ENCODE measurements at places on chromosomes 16 and 17.

DNA sequence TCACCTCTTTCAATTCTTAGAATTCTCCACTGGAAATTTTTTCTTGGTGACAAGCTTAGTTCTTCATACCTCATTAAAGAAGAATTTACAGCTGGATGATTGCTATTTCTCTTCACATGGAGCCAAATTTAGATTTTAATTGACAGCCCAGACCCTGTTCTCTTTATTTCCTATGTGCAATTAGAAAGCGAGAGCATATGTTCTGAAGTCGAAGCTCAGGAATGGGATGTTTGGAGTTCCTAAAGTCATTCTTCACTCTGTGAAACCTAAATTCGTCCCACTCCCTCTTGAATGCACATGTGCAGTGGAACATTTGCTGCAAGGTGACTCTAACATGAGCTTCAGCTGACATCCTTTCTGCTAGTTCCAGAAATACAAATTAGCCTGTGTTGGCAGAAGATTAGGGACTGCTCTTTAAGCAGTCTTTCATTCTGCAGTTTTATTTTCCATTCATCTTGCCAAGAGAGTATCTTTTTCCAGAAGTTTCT, 129.3 kb upstream of the KCNJ16 start:
- DNase-seq = peak; percentile 25

DNA sequence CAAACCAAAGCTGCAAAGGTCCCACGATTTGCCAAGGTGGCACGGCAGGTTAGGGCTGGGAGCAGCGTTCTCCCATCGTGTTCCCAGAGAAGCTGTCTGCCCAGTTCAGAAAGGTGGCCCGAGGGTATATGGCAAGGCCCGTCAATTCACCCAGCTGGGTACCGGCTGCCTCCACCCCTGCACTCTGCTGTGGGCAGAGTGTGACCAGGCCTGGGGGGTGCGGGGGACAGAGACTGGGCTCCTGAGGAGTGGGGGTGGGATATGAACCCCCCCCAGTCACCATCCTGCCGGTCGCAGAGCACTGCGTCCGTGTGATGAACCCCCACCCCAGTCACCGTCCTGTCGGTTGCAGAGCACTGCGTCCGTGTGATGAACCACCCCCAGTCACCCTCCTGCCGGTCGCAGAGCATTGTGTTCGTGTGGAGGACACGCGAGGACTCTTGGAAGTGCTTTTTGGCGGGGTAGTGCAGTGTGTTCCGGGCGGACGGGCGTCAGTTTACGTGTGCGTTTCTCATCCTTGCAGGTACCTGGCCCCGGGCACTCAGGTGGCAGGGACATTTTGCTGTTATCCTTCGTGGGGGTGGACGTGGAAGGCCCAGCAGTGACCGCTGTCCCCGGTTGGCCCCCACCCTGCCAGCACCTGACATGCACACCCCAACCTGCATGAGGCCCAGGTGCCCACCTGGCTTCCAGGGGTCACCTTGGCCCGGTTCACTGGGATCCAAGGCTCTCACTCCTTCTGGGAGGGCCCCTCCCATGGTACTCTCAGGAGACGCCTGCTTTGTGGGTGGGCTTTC, 2.7 kb upstream of the FASN start:
- no peak for DNase-seq

DNA sequence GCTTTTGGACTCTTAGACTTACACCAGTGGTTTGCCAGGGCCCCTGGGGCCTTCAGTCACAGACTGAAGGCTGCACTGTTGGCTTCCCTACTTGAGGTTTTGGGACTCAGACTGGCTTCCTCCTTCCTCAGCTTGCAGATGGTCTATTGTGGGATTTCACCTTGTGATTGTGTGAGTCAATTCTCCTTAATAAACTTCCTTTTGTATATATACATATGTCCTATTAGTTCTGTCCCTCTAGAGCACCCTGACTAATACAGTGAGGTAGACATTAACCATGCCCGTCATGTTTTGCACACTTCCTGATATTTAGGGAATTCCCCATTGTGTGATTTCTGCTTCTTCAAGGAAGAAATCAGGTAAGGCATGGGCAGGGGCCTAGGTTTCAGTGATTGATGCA, 147.8 kb upstream of the CA10 start:
- DNase-seq = no peak

- no peak for DNase-seq
Measured at GRCh38 chr17:2181897-2182448, 121.6 kb downstream of the SMG6 start.

DNA sequence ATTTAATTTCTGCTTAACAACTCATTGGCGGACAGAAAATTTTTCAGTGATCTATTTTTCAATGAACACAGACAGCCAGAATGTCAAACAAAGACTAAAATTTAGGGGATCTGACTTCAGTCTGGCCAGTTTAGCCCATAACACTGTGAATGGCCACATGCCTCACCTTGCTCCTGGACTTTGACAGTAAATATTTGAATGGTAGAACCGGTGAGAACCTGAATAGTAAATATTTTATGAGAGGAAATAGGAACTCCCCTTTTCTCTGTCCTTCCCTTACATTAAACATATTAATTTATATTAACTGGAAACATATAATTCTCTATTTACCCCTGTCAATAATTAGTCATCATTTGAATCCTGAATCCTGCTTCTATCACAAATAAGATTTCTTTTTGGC, 942.1 kb downstream of the KCNJ2 start:
- DNase-seq = no peak

DNA sequence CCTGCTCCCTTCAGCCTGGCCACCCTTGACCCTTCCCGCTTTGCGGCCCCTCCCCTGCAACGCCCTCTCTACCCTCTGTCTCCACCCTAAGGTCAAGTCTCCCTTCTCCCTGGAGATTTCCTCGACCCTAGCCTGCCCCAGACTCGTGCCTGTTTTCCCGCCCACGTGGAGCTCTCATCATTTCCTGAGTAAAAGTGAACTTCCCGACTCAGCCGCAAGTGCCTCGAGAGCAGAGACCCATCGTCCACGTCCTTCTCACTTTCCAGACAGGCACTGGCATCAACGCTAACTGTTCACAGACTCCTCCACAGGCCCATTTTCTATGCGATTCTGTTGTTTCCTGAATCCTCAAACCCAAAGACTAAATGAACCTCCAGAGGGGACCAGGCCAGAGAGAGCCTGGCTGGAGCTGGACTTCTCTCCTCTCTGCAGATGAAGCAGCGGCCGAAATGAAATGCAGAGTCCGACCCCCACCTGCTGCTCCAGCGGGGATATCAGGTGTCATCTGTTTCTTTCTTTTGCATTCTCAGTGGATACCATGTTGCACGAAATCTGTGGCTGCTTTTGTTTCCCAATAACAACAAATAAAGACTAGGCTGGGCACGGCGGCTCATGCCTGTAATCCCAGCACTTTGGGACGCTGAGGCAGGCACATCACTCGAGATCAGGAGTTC, 52.5 kb downstream of the RTN4RL1 start:
- DNase-seq = no peak

- DNase-seq = peak; percentile 31
Measured at GRCh38 chr16:67632415-67633172, 12.3 kb upstream of the CARMIL2 start.

DNA sequence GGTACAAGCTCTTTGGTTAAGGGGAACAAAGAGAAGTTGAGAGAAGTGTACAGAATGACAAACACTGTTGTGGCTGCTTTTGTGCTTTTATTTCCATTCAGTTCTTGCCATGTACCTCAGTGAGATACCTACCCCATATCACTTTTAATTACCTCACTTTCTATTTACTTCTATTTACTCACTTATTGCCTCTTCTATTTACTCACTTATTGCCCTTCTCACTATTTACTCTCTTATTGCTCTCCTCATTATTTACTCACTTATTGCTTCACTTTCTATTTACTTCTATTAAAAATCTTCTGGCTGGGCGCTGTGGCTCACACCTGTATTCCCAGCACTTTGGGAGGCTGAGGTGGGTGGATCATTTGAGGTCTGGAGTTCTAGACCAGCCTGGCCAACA, 41.9 kb downstream of the MBTD1 start:
- DNase-seq = no peak

- DNase-seq = peak; percentile 32
Measured at GRCh38 chr16:77767211-77767610, 21.2 kb upstream of the VAT1L start.

DNA sequence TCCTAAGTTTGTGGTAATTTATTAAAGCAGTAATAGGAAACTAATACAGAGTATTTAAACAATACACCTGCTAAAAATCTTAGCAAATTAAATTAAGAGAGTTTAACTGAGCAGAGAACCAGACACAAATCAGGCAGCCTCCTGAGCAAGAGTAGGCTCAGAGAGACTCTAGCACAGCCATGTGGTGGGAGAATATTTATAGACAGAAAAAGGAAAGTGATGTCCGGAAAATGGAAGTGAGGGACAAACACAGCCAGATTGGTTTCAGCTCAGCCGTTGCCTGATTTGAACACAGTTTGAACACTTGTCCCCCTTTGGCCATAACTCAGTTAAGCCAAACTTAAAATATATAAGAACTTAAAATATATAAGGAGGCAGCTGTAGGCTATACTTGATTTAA, 192.6 kb upstream of the PSMD7 start:
- DNase-seq = no peak

- no peak for DNase-seq
Measured at GRCh38 chr16:66020046-66020445, 346.4 kb upstream of the CDH5 start.

DNA sequence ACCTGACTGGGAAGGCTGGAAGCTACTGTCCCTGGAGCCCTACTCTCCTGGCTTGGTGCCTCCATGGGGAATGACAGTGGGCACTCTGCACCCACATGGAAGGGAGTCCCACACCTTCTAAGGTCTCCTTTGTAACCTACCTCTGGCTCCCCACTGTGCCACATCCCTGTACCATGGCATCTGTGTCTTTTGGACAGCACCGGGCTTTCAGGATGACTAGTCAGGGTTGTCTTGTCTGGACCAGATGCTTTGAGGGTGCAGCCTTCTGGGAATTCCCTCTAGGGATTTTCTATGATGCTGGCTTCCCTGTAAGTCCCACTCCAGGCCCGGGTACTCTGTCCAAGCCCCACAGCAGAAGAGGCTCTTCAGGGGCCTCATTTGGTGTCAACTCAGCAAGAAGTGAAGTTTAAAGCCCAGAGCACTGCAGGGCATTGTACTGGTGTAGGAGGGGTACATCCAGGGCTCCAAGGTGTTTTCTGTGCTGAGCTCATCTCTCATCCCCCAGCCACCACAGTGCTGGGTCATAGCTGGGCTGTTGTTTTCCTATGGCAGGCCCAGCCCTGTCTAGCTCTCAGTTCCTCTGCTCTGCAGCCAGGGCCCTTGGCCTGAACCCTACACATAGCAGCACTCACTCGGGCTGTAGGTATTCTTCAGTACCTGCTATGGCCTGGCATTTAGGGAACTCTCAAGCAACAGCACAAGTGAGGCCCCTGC, 255.3 kb downstream of the CPPED1 start:
- no peak for DNase-seq

GRCh38 chr16:17377360-17378324, 93.1 kb downstream of the XYLT1 start:
- DNase-seq = peak; percentile 76

- DNase-seq = no peak
Measured at GRCh38 chr17:82186221-82186620, 26.4 kb downstream of the CCDC57 start.

DNA sequence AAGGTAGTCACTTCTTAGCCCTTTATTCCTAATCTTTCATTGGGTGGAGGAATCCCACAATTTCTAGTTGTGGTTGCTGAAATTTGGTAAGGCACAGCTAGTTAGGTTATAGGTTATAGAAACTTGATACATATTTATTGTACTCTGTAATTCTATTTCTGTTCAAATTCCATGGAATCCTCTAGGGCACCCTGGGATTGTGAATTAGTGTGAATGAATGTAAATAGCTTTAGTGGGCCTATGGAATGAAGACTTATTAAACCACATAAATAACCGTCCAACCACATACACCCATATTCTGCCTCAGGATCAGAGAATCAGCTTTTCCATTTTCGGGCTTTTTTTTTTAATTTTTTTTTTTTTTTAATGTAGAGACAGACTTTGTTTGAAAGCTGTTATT, 9.2 kb downstream of the TANC2 start:
- no peak for DNase-seq

DNA sequence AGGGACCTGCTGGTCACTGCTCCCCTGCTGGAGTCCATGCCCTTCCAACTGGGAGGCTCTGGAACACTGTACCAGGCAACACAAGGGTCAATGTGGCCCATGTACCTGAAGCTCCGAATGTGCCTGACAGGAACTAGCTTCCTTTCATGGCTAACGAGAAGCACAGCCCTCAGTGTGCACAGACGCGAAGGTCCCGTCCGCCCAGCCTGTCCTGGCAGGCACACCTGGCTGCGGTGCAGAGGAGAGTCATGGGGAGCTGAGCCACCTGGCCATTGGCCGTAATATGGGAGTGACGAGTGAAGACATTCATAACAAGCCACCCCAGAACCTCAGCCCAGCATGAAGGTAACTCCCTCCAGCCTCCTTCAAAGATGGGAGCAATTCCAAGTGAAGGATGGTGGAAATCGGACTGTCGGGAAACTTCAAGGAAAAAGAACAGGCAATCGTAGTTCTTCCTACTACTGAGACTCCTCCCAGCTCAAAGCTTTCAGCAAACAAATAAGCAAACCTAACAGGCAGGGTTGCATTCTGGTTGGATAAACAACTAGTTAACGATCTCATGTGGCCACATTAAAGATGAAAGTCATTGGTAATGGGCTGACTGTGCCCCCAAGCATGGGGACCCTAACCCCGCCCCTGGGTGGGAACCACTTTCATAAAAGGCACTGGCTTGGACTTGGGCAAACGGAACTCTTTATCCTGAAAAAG, 13.2 kb downstream of the TMEM11 start:
- DNase-seq = no peak

DNA sequence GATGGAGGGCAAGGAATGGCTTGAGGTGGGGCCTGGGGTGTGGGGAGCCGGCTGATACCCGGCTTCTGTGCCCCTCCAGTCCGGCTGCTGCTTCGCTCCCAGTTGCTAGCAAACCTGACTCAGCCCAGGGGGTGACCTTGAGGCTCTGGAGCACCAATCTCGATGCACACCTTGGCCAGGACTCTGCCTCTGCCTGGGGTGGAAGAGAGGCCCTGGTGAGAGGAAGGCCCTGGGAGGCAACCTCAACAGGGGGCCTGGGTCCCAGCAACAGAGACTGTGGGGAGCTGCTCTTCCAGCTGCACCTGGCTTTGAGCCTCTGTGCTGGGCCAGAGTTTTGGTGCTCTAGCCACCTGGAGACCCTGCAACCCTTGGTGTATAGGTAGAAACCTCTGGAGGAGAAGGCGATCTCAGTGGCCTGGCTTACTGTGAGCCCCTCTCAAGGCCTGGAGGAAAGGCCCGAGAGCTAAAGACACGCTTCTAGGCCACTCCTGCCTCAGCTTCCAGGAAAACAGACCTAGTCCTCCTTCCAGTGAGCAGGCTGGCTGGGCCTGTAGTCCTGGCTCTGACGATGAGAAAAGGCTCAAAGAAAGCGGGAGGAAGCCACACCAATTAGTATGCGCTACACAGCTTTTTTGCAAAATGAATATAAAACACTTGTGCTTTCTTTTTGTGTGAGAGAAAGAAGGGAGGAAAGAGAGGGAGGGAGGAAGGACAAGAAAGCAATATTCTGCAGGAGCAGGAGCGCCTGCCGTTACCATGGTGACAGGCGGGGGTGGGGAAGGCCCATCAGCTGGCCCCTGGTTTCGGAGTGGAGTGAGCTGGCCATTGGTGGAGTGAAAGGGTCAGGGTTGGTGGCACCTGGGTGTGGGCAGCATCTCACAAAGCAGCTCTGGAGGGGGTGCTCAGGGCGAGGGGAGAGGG, 51.0 kb downstream of the VAC14 start:
- DNase-seq = no peak
